ENCODE measurements at places on chromosomes 5 and 9.

GRCh38 chr5:12911156-12911555 lies 1006.9 kb upstream of the CTNND2 start:
- DNase-seq: no peak

- DNase-seq: no peak
These were observed 40.2 kb downstream of the ACO1 start for GRCh38 chr9:32424616-32425015.

DNA sequence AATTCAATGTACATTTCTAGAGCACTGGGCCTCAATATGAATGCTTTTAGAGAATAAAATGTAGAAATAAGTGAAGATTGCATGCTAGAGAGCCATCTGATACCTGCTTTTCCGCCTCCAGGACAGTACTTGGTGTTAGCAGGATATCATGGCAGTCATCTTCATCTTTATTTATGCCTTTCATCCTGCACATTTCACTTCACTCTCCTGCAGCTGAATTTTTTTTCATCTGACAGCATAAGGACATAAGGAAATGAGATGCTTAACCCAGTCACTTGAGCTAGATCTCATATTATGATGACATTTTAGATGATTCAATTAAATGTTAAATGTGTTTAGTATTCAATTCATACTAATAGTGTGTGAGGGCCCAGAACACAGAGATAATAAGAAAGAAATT lies 162.6 kb downstream of the PARP8 start:
- no peak for DNase-seq

DNA sequence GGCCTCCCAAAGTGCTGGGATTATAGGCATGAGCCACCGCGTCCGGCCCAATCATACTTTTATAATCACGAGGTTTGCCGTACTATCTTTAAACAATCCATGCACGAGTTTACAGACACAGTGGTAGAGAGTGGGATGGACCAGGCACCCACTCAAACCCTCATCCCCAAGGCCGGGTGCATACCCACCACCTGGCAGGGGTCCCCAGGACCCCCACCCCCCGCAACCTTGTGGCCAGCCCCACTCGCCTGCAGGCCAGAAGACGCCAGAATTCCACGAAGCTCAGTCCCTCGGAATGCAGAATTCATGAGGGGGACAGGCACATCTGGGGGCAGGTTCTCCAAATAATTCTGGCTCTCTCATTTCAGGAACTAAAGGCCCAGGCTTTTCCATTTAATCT lies 17.1 kb downstream of the NACC2 start:
- no peak for DNase-seq

Measured in stimulated activated CD4-positive, alpha-beta T cell treated with anti-CD3 and anti-CD28 coated beads, Interleukin-1b, Interleukin-23, amount 100 ng/mL, for 1 hour (primary cell).